ENCODE measurements at places on chromosomes 13 and 19.

DNA sequence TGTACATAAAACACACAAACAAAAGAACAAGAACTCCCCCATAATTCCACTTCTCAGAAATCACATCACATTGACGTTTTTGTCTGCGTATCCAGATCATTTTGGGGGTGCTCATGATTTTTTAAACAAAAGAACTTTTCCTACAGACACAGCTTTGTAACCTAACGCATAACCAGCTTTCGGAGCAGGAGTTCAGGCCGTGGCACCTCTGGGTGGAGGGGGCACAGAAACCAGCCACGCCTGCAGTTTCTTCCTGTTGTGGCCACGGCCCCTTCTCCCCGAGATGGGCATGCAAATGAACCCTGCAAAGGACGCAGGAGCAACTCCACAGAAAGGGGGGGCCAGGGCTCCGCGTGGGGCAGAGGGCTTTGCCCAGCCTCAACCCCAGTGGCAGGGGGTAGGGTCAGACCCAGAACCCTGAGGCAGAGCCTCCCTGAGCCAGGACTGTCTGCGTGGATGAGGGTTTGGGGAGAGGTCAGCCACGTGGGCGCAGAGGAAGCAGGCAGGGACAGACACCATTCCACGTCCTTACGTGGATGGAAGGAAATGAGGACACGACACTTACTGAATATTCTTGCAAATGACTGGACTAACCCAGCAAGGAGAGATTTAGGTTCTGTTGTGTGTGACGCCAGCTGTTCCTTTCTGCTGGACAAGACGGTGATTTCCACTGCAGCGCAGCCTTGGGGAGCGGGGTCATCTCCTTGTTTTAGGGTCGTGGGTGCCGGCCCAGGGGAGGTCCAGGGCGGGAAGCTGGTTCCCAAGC, 64.4 kb downstream of the RASA3 start:
- DNase-seq: no peak

- no peak for DNase-seq
Measured at GRCh38 chr19:33871605-33872004, 74.9 kb downstream of the KCTD15 start.

GRCh38 chr19:51325161-51325976, 13.9 kb downstream of the IGLON5 start:
- no peak for DNase-seq

- no peak for DNase-seq
Measured at GRCh38 chr19:41796901-41797300, 514 bp downstream of the CEACAM3 start.

DNA sequence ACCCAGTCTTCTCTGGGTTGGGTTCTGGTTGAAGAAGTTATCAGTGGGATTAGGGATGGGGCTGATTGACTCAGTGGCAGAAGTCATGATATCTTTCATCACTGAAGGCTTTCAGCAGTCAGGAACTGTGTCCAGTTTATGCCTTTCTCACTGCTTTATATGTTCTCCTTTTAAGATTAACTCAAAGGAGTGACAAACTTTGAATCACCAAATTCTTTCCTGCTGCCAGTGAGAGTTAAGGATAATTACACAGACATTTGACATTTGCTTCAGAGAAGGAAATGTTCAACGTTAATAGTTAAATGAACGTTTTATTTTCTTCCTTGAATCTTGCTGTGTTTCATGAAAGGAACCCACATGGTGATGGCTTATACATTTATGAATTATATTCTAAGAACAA, 41.0 kb upstream of the CNMD start:
- no peak for DNase-seq
